ENCODE measurements at places on chromosomes 1 and 21.

- DNase-seq, result no peak
These were observed 20.2 kb upstream of the ROR1 start for GRCh38 chr1:63753591-63753990.

- no peak for DNase-seq
These were observed 23.4 kb downstream of the COA7 start for GRCh38 chr1:52674497-52675384.

DNA sequence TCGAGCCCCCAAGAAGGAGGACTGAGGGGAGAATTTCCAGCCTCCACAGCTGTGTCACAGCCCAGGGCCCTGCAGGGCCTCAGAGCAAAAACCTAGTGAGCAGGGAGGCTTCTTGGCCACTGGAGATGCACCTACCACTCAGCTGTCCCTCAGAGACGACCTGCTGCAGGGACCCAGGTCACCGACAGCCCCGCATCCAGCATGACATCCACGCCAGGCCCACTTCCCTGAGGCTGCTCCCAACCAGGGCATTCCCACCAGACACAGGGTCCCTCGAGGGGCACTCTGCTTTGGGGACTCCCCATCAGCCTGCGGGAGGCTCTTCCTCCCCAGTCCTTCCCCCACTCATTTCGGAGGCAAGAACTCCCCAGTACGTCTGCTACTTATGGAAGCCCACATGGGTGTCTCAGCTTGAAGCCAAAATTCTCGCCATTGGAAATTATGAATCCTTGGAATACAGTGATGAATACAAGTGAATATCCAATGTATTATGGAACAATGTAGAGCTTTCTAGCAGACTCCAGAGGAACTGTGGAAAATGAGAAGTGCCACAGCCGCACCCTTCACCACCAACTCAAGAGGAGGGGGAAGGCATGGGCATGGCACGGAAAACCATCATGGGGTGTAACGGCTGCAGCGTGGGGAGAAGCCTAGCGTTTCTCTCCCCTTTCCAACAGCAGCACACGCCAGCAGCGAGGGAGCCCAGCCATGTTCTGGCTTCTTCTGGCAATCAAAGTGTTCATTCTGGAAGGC is 6.9 kb downstream of the TFF3 start:
- no peak for DNase-seq

GRCh38 chr1:9784508-9785133 is 39.1 kb downstream of the CLSTN1 start:
- DNase-seq, result peak; percentile 21

DNA sequence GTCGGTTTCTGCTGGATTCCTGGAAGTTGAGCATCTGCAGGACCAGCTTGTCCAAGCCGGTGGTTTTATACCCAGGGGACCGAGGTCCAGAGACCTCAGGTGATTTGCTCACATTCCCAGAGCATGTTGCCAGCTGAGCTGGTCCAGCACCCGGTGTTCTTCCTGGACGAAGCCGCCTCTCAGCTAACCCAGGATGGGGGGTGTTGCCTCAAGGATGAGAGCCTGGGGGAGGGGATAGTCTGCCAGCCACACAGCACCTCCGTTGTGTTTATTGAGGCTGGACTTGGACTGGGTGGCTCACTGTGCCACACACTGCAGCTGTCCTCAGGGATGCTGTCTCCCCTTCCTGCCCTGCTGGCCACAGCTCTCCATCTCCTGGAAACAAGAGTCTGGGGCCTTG is 1.5 kb downstream of the TMEM201 start:
- DNase-seq, result no peak

- no peak for DNase-seq
These were observed 135.8 kb downstream of the MAP3K21 start for GRCh38 chr1:233463333-233463732.

GRCh38 chr21:34073032-34073748 is at the start of the genes MRPS6 and SLC5A3:
TSS of gene MRPS6 (plus strand) at chr21:34073578. CDS start at chr21:34073701, 123 bp downstream.
TSS of gene SLC5A3 (plus strand) at chr21:34073578. CDS start at chr21:34095199, 21,621 bp downstream.
- DNase-seq, result peak; percentile 76

DNA sequence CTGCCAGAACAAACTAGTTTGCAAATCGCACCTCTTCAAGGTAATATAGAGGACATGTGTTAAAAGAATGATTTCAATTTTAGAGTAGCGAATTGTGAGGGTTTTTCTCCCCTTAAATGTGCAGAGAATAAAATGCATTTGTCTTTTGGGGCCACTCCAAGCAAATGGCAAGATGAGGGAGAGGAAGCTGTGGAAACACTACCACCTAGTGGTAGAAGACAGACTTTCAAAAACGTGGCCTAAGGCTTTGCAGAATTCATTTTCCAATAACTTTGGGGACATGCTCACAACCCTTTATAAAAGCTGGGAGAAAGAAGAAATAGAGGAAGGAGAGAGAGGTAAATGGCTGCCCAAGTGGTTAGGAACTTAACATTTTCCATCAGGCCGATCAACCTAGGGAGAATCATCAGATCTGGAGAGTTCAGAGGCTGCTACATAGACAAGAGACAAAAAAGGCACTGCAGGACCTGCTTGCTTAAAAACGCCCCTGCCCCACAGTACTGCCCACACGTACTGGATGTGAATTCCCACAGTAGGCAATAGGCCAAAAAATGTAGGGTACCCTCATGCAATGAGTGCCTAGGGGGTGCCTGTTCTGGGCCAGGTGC is 15.7 kb upstream of the RCAN1 start:
- DNase-seq, result peak; percentile 50

DNA sequence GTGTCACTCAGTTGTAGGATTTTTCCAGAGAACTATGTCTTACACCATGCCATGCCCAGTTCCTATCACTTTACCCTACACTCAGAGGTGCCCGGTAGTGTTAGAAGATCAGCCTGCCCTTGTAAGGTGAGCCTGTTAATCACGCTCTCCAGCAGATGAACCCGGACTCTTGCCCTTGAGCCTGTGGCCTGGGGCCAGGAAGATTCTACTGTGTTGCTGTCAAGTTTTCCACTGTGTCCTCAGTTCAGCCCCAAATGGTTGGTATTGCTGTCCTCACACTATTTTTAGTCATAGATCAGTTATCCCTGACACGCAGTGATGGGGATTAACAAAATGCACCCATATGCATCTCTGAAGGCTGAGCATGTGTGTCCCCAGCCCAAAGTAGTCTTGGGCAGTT is 105.0 kb upstream of the SPAG17 start:
- DNase-seq, result no peak

- peak; percentile 39 for DNase-seq
These were observed 70.8 kb upstream of the ABCG1 start for GRCh38 chr21:42148097-42148496.

GRCh38 chr1:11059155-11059967 is 457 bp downstream of the SRM start:
- DNase-seq, result no peak

DNA sequence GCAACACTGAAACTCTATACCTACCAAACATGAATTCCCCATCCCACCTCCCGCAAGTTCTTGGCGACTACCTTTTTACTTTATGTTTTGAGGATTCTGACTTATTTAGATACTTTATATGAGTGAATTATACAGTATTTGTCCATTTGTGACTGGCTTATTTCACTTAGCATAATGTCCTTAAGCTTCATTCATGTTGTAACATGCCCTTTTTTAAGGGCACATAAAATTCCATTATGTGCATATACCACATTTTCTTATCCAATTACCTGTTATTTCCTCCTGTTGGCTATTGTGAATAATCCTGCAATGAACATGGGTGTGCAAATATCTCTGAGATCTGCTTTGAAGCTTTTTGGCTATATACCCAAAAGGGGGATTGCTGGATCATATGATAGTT is 22.0 kb upstream of the CHIT1 start:
- DNase-seq, result no peak

GRCh38 chr1:41241749-41242341 is at the start of gene SCMH1:
TSS of gene SCMH1 (minus strand) at chr1:41242306. CDS start at chr1:41186133, 56,173 bp downstream.
- DNase-seq, result peak; percentile 65

DNA sequence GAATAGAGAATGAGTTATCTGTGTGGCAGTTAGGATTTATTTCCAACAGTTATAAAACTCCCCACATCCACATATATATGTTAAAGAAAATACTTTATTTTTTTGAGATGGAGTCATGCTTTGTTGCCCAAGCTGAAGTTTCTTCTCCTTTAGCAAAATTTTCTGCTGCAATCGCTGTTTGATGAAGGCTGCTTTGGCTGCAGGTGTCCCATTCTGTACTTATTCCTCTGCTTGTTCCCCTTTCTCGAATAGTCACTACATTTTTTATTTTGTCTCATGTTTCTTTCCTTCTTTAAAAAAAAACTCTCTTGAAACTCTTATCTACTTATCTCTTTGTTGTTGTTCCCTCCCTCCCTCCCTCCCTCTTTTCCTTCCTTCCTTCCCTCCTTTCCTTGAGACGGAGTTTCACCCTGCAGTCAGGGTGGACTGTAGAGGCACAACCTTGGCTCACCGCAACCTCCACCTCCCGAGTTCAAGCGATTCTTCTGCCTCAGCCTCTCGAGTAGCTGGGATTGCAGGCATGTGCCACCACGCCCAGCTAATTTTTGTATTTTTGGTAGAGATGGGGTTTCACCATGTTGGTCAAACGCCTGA is 10.6 kb downstream of the OR2W3 start:
- DNase-seq, result no peak

DNA sequence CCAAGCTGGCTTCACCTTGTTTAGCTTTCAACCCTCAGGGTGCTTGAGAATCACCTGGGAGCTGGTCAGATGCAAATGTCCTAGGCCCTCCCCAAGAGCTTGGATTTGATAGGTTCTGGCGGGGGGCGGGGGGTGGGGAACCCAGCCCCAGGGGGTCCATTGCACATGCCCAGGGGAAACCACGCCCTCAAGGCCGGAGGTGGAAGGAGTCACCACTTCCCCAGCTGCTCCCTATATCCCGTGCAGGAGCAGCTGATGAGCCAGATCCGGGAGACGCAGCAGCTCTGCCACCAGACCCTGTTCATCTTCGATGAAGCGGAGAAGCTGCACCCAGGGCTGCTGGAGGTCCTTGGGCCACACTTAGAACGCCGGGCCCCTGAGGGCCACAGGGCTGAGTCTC is 5.8 kb downstream of the TOR3A start:
- DNase-seq, result no peak

- no peak for DNase-seq
These were observed 91.2 kb downstream of the JAK1 start for GRCh38 chr1:64875101-64875500.

DNA sequence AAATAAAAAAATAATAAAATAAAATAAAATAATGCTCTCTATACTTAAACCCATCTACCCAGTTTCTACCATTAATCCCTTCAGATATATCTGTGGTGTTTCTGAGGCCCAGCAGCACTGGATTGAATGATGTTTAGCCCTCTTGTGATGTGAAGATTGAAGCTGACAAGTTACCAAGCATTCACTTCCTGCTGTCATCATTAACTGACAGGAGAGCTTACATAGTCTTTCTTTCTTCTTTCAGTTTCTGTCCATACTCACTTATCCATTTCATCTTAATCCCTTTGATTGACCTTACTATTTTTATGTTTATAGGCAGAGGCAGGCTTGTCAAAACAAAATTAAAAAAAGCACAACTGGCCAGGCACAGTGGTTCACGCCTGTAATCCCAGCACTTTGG is 38.8 kb upstream of the PGD start:
- DNase-seq, result no peak

- DNase-seq, result no peak
These were observed 70.8 kb upstream of the MPC2 start for GRCh38 chr1:168007691-168008090.

GRCh38 chr1:153519242-153519641 is 16.5 kb downstream of the S100A6 start:
- DNase-seq, result no peak

DNA sequence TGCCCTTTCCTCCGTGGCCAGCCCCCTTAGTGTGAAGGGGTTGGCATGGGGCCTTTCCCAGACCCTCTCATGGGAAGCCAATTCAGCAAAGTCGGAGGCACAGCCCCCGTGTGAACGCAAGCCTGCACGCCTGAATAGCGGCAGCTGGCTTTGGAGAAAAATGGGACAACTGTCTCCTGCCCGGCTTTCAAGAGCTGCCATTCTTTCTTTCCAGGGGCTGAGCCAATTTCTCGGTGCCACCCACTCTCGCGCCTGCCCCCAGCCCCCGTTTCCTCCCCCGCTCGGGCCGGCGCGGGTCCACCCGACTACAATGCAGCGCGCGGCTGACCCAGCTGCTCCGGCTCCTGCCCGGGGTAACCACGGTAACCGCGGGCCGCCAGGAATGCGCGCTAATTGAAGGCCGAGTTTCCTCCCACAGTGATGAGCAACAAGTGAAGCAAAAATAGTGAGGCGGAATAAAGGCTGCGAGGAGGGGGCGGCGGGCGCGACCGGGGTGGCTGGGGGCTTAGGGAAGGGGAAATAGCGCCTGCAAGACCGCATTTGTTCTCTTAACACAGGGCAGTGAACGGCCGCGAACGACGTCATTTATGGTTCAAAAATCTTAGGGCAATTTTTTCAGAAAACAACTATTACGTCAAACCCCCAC is 27.8 kb downstream of the ILDR2 start:
- DNase-seq, result no peak

- DNase-seq, result no peak
These were observed 69.0 kb downstream of the LAMC2 start for GRCh38 chr1:183255073-183255472.

DNA sequence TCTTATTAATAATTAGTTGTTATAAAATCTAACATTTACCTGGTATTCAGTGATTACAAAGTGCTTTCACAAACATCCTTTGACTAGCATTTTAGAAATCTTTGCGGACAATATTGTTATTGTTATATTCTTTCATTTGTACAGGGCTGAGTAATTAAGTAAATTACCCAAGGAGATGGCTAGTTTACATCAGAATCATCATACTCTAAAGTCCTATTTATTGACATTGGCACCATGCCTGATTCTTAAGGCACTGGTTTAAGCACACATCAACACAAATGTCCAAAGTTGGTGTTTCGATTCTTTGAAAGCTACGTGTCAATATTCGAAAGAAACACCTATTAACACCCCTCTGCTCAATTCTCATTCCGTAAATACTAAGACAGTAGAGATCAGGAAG is 424.6 kb upstream of the CHRM3 start:
- peak; percentile 50 for DNase-seq

DNA sequence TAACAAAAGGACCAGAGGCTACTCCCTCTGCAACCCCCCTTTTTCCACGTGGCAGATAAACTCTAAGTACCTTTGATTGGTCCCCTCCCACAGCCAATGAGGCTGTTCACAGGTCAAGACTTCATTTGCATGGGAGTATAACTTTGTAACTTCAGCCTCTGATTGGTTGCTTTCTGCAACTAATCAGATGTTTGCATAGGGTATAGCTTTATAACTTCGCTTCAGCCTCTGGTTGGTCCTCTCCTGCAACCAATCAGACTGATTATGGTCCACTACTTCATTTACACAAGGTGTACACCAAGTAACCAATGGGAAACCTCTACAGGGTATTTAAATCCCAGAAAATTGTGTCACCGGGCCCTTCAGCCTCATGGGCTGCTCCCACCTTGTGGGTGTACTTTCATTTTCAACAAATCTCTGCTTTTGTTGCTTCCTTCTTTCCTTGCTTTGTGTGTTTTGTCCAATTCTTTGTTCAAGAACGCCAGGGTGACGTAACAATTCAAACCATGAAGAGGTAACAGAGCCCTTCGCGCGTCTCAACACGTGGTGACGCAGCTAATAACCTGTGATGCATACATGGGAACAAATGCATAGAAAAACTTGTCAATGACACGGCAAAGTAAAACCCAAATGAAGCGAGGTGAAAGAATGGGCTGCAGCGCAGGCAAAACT is 47.2 kb downstream of the VPS26C start:
- no peak for DNase-seq

Data from NCI-H1436 (cell line).